Fibroblast of skin of left quadriceps (primary cell): ENCODE measurements at places on chromosomes 16 and 17.

DNA sequence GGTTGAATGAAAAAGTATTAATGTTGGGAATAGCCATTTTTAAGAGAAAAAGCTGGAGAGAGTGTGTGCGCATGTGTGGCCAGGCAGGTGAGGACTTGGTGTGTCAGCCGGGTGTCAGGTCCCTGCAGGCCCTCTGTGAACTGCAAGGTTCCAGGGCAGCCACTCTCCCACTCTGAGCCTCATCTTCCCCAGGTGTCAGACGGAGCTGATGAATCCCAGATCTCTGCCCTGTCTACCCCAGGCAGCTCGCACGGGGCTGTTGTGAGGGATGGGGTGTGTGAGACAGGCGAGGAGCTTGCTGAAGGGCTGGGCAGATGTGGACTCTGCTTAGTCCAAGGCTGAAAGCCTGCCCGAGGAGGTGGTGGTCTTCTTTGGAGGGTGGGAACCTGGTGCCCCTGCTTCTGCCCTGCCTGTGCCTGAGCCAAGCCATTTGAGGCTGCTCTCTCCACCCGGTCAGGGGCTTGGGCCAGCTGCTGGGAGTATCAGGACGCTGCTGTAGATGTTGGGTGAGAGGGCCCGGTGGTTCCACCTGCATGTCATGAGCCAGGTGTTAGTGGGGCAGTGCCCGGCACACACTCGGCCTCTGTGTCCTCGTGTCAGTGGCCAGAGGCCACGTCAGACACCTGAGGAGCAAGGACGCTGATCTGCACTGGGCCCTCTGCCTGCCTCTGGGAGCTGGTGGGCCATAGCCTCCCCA is 122.4 kb downstream of the RAB11FIP4 start:
- no peak for DNase-seq

GRCh38 chr16:88055356-88055755 is 104.1 kb downstream of the BANP start:
- no peak for DNase-seq

GRCh38 chr17:61662741-61663140 is 71.7 kb upstream of the NACA2 start:
- DNase-seq = peak; percentile 76

- no peak for DNase-seq
Observed at GRCh38 chr17:47291242-47291873, 32.4 kb upstream of the EFCAB13 start.

- DNase-seq = no peak
Observed at GRCh38 chr16:65967376-65967775, 399.1 kb upstream of the CDH5 start.

DNA sequence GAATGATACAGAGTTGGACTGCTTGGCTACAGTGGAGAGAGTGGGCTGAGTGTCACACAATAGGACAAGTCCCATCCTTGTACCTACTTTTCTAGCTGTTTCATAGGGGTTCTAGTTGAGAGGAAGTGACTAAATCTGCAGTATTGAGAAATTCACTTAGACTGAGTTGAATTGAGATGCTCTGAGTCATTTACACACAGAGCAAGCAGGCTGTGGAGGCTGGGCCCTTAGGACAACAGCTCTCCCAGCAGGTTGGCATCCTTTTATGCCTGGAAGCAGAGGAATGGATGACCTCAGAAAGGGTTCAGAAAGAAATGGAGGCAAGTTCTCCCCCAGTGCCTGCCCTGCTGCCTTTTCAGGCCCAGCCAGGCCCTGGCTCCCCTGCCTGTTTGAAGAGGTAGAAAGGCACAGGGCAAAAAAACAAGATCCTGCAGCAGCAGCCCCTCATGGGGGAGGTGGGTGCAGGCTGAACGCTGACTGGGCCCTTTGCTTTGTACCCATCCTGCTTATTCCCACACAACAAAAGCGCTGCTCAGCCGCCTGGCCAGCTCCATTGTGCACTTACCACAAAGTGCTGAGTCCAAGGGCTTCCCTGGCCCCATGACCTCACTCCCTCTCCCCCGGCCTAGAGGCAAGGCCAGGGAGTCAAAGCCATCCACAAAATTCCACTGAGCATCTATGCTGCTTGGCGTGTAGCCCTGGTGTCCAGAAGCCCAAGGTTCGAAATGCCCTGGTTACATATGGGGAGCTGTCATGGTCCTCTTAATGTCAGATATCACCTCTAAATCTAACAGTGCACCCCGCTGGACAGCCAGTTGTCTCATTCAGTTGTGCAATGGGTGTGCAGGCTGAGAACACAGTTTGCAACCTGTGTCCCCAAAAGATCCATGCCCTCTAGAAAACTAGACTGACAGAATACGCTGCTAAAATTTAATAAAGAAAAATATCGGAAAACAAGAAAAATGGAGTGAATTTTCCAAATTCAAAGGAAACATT is 5.4 kb upstream of the CRYBA1 start:
- DNase-seq = peak; percentile 90

- peak; percentile 76 for DNase-seq
Observed at GRCh38 chr16:86975445-86975844, 341.7 kb downstream of the C16orf95 start.

- peak; percentile 64 for DNase-seq
Observed at GRCh38 chr16:85767531-85767930, 16.6 kb upstream of the C16orf74 start.

GRCh38 chr17:31388770-31389656 is 2.5 kb upstream of the RAB11FIP4 start:
- no peak for DNase-seq

- DNase-seq = no peak
Observed at GRCh38 chr17:11274106-11274505, 33.1 kb downstream of the SHISA6 start.

- peak; percentile 21 for DNase-seq
Observed at GRCh38 chr17:71765437-71765836, 355.4 kb upstream of the SOX9 start.

GRCh38 chr17:35238821-35239220 is 4.1 kb upstream of the SLFN5 start:
- DNase-seq = peak; percentile 21

GRCh38 chr17:27538156-27538955 is 82.1 kb downstream of the KSR1 start:
- no peak for DNase-seq

DNA sequence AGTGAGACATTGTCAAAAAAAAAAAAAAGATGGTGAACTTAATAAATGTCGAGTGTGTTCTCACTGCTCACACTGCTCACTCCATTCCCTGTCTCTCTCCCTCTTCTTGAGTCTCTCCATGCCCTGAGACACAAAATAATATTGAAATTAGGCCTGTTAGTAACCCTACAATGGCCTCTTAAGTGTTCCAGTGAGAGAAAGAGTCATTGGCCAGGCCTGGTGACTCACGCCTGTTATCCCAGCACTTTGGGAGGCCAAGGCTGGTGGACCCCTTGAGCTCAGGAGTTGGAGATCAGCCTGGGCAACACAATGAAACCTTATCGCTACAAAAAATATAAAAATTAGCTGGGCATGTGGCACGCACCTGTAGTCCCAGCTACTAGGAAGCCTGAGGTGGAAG is 16.2 kb upstream of the CSF3 start:
- no peak for DNase-seq

DNA sequence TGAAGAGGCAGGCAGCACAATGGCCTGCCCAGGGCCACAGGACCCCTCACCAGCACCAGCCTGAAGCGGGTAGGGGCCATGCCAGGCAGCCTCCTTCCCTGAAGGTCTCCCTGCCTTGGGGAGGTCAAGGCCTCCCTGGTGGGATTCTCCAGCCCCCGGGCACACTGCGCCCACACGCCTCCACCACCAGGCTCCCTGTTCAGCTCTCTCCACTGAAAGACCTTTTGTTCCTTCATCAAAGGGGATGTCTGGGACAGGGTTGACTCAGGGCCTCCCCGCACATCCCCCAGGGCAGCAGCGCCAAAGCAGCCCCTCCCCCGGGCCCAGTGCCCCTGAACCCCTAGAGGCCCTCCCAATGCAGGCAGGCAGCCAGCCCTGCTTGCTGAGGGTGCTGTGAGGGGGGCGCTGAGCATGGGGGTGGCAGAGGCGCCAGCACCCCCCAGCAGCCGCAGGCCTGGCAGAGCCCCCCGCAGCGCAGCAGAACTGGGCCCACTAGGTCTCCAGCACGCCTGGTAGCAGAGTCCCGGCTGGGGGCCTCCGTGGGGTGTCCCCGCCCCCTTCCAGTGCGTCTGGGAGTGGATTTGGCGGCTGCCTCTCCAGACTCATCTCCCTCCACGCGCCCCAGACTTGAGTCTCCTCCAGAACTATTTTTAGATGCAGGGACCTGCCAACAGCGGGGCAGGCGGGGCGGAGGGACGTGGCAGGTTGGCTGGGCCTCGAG is 13.1 kb downstream of the BCAR1 start:
- DNase-seq = peak; percentile 77

DNA sequence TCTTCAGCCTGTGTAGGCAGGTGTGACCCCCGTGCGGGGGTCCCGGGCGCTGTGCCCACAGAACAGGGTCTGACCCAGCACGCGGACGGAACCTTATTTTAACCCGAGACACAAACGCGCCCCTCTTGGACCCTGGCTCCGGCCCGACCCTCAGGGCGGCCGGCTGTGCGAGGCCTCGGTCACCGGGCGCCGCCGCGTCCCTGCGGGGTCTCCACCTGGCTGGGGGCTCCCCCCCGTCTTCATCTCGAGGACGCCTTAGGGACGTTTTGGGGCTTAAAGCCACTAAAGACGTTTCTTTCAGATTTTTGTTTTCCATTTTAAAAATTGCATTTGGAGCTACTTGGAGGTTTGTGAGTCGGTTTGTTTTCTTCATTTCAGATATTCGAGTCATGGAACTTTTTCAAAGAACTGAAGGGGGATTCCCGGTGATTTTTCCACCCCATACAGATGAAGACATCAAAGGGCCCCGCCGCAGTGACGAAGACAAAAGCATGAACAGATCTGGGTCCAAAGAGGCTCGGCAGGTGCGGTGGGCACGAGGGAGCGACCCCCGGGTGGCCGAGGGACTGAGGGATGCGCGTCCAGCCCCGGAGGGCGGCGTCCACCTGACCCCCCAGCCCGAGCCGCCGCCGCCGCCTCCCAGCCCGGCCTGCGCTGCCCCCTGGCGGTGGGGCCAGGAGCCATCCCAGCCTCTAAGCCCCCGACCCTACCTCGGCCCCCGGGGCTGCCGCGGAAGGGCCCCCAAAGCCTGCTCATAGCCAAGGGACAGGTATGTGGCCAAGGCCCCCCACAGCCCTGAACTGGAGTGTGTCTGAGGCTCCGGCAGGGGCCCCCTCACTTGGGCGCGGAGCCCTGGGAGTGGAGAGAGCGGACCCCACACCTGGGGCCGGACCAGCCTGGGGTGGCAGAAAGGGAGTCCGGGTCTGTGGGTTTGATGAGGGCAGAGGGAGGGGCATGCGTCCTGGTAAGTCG is 3.8 kb upstream of the CD7 start:
- no peak for DNase-seq

DNA sequence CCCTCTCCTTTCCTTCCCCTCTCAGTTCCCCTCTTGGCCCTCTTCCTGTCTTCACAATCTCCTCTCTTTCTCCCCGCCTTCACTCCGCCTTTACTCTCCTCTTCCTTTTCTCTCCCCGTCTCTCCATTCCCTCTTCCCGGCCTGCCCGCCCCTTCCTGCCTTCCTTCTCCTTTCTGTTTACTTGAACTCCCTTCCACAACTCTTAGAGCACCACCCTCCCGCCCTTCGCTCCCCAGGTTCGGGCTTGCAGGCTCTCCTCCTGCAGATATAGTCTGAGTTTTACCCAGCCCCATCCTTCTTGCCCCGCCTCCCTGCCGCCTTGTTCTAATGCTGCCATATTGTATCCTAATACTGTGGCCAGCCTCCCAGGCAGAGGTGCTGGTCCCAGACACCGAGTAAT is 201.5 kb upstream of the N4BP1 start:
- no peak for DNase-seq

DNA sequence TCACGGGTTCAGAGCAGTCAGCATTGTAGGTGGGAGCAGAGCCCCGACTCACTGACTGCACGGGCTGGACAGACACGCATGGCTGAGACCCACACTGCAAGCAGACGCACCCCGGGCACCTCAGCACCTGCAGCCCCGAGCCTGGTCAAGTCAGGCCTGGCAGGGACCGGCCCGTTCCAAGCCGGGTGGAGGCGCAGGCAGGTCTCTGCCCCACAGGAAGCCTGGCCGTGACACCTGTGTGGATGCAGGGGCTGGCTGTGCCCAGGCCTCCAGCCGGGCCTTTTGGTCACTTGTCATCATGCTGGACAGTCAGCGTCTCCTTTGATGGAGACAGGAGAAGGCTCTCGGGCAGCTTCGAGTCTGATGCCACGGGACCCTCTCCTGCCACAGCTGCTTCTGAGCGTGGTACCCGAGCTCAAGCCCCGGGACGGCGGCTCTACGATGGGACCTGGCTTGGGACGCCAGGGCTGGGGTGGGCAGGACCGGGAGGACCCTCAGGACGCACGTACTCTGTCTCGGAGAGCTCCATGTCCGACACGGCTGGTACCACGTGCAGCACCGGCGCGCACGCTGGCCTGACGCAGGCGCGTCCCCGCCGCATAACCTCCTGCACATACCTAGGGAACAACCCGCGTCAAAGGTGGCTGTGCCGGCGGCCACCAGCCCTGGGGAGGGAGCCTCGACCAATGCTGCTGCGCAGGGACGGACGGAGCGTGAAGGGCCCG is 7.9 kb downstream of the PDIA2 start:
- no peak for DNase-seq

DNA sequence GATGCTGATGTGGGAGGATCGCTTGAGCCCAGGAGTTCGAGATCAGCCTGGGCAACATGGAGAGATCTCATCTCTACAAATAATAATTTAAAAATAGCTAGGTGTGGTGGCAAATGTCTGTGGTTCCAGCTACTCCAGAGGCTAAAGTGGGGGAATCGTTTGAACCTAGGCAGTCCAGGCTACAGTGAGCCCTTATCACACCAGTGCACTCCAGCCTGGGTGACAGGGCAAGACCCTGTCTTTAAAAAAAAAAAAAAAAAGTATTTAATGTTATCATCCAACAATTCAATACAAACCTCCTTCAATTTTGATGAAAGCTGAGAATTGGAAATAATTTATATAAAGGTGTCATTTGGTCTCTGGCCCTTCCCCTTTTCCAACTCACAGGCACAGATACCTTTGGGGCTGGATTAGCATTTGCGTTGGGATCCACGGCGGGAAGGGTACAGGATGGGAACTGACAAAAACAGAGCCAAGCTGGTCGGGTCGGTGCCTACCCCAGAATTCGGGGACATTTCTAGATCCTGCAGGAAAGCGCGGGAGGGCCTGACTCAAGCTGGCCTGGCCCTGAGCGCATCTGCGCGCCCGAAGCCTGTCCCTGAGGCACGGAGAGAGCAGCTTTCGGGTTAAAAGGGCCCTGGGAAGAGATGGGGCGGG is 860 bp upstream of the DCAF7 start:
- no peak for DNase-seq

DNA sequence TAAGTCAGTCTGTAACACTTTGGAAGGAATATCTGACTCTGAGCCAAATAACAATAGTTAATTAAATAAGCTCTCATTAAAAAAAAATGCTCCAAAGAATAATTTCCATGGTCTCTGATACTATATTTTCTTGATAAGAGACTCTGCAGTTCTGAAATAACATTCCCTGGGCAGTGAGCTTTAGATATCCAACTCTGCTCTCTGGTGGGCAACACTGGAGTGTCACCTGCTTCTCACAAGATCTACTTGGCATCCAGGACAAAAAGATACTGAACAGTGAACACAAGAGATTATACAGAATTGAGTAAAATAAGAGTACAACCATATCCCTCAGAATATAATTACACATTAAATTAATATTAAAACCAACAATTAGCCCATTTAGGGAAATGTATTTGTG is 13.7 kb downstream of the BLMH start:
- DNase-seq = peak; percentile 1

- no peak for DNase-seq
Observed at GRCh38 chr17:82959242-82959930, 119.6 kb upstream of the ZNF750 start.

- no peak for DNase-seq
Observed at GRCh38 chr17:4674685-4674998, 29.3 kb downstream of the PELP1 start.
